Stimulated activated CD8-positive, alpha-beta memory T cell treated with anti-CD3 and anti-CD28 coated beads, Interleukin-12 subunit alpha, Interleukin-12 subunit beta, amount 100 ng/mL, for 1 hour (primary cell): ENCODE measurements at places on chromosomes 1 and 21.

GRCh38 chr1:44650159-44650831 is 24.0 kb downstream of the TMEM53 start:
- DNase-seq: no peak

DNA sequence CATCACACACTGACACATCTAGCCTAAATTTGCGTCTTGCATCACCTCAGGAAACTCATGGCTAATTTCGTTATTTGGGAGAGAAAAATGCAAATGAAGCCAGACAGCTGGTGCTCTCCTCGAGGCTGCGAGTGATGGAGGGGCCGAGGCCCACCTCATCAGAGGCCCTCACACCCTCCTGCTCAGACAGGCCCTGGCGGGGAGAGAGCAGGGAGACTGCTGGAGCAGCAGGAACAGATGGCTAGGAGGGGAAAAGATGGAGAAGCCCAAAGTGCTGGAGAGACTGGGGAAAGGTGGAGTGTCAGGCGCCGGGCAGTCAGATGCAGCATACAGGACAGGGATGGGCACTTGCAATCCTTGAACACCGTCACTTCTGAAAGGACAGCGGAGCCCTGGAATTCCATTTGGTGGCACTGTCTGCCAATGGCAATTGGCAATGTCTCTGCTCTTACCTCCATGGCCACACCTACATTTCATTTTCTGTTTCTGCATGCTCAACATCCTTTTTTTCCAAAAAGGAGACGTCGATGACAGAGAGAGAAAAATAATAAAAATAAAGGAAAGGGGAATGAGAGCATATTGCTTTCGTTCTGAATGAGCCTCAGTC is 286.2 kb downstream of the SPATA17 start:
- DNase-seq: no peak

- no peak for DNase-seq
Observed at GRCh38 chr1:204196068-204196795, at the start of gene KISS1. KISS1 (minus strand) TSS chr1:204196491; CDS start chr1:204192876, 3,615 bp downstream.

DNA sequence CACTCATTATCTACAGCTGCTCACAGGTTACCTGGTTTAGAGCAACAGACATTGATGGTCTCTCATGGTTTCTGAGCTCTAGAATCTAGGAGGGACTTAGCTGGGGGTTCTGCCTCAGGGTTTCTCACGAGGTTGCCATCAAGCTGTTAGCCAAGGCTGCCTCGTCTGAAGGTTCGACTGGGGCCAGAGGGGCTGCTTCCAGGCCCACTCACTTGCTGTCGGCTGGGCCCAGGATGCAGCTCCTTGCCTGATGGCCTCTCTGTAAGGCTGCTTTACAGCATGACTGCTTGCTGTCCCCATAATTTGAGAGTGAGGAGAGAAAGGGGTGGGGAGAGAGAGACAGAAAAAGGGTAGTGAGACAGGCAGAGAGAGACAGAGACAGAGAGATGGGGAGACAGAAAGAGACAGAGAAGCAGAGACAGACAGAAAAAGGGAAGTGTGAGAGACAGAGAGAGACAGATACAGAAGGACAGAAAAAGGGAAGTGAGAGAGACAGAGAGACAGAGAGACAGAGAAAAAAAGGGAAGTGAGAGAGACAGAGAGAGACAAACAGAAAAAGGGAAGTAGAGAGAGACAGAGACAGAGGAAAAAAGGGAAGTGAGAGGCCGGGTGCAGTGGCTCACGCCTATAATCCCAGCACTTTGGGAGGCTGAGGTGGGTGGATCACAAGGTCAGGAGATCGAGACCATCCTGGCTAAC is 106.8 kb upstream of the C1orf174 start:
- no peak for DNase-seq

- DNase-seq: no peak
Observed at GRCh38 chr21:35504277-35504676, 455.2 kb upstream of the RUNX1 start.

DNA sequence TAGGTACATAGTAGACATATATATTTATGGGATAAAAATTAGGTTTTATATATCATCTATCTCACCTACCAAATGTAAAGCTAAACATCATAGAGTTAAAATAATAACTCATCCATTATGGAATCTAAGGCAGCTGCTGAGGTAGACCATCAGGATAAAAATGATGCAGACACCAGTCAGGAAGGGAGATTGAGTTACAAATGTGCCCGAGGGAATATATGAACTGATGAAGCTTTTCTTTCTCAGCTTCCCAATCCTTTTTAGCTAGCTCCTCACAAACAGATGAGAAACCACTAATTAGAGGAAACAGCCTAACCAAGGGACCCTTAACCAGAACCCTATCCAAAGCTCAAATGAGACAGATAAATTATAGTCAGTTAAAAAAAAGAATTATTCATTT is 20.9 kb downstream of the TTLL7 start:
- DNase-seq: no peak

DNA sequence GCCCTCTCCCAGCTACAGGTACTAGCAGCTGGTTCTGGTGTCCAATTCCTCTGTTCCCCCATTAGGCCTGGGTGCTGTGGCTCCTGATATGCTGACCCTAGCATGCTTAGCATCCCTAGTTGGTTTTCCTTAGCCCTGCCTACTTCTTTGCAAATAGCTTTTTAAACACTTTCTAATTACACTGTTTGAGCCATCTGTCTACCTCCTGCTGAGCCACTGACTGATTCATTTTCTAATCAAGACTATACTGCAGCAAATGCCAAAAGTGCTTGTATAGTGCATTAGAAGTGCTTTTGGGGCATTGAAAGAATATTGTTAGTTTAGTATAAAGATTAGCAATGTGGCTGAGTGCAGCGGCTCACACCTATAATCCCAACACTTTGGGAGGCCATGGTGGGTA is 36.3 kb downstream of the ERICH3 start:
- DNase-seq: no peak

- DNase-seq: no peak
Observed at GRCh38 chr1:64472040-64472376, 2.1 kb downstream of the CACHD1 start.

GRCh38 chr1:228371741-228372182 is 34.9 kb downstream of the TRIM11 start:
- DNase-seq: no peak

DNA sequence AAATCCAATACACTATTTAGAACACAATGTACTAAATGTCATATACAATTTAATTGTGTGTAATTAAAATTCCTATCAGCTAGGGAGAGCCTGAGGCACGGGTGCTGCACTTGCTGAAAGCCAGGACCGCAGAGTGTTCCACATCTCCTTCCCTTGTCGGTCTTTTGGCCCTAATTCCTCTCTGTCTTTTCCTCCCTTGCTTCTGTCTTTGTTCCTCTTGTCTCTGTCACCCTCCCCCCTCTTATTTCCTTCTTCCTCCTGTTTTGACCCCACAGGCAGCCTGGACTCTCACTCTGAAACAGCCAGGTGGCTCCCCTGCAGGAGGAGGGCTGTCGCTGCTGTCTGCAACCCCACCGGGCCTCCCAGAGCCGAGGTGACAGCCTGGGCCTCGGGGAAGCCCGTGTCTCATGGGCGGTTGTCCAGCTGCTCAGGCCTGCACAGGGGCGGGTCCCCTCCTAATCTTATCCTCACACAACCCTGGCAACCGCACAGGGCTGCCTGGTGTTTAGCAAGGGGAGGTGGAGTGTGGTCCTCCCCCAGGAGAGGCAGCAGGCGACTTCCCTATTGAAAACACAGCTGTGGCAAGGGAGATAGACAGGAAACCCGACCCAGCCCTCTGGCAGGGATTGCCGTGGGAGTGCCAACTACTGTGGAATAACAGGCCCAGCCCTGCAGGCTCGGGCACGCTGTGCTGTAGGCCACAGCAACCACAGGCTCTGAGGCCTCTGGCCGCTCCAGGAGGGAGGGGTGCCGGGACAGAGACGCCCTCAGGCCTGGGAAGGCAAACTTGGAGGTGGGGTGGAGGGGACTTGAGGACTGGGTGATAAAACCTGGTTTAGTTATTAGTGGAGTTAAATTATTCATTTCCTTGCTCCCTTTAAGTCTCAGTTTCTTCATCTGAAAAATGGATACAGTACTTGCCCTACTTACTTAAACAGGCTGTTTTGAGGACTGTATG is 68.8 kb upstream of the WDR26 start:
- DNase-seq: no peak

DNA sequence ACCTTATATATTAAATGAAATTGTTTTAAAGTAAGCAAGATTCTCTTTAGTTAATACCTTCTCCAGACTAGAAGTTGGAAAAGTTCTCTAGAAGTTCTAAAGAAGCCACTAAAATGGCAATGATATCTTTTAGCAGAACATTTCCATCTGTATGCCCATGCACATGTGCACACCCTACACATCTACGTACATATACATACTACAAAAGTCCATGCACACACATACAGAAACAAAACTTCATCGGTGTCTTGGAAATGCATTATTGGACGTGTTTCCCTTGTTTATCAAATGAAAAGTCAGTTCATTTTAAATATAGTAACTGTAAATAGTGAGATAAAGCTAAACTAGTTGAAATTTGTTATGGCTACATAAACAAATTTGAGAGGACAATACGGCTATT is 114.4 kb downstream of the KCNT2 start:
- no peak for DNase-seq

GRCh38 chr1:114522264-114522575 is 11.2 kb upstream of the TRIM33 start:
- DNase-seq: no peak

GRCh38 chr1:22449636-22450035 is 2.0 kb upstream of the ZBTB40 start:
- no peak for DNase-seq

- no peak for DNase-seq
Observed at GRCh38 chr1:32761936-32762335, 55.2 kb downstream of the YARS1 start.

- DNase-seq: no peak
Observed at GRCh38 chr1:170309389-170310013, 163.7 kb downstream of the NTMT2 start.

DNA sequence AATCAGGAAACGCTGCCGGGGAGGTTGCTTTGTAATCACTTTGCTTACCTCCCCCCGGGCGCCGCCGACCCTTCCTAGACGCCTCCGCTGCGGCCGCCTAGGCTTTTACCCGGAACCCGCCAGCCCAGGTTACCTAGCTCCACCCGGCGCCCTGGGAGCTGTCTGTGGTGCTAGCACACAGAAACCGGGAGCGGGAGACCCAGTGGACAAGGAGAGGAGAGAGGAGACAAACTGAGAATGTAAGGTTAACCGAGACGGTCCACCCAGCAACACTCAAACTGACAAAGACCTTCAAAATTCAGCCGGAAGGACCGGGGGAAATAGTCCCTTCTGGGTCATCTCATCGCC is 9.8 kb downstream of the BARHL2 start:
- DNase-seq: no peak

GRCh38 chr1:237111807-237112206 is 69.8 kb downstream of the RYR2 start:
- DNase-seq: no peak

GRCh38 chr1:110605901-110606656 is at the start of gene KCNA2:
KCNA2 (minus strand) TSS chr1:110606358; CDS start chr1:110604782, 1,576 bp downstream.
- DNase-seq: no peak

DNA sequence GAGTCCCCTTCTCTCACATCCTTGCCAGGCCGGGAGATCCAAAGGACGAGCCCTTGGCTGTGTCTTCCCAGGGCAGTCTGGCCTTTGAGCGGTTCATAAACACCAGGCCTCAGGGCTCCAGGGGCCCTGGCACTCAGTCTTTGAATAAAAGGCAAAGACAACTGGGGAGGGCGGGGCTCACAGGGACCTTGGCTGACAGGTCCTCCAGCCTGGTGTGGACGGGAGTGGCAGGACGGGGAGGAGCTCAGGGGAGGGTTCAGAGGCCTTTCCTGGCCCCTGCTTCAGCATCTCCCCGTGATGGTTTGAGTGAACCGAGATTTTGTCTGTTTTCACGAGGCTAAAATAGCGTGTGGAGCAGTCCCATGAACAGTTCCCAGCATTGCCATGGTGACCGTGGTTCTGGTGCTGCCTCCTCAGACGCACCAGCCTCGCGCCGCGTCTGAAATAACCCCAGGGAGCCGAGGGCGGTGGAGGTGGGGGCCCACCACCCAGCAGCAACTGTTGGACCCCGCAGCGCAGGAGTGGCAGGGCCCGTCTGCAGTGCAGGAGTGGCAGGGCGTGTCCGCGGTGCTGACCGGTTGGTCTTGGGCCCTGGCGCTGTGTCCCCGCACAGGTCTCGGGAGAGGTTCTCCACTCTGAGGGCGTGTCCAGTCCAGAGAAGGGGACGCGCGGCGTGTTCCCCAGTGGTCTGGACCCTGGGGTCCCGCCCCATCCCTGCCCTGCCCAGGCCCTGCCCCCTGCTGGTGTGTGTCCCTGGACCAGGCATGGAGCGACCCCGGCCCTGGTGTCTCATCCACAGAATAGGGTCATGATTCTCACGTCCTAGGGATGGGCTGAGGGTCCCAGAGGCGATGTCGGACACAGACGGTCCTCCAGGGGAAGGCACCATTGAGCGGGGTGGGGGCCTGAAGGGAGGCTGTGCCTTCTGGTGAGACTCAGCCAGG is 7.1 kb upstream of the PRKCZ start:
- no peak for DNase-seq

DNA sequence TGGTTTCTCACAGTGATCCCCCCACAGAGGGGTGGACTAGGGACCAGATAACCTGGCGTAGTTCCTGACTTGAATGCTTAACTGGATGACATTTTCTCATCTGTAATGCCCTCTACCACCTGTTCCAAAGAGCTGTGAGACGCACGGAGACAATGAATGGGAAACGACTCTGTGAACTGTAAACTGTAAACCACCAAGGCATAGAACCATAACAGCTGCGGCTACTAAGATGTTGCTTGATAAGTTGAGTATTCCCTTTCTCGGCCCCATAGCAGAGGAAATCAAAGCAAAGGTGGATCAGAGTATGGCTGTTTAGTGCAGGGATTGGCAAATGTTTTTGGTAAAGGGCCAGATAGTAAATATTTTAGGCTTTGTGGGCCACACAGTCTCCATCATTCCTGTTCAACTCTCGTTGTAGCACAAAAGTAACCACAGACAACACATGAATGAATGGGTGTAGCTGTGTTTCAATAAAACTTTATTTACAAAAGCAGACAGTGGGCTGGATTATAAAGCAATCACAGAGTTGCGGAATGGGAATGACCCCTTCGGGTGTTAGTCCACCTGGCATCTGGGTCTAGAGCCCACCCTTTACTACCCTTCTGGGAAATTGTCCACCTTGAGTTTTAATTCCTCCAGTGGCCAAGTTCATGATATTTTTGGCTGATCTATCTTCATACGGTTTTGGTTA is 315.2 kb downstream of the RPS6KC1 start:
- no peak for DNase-seq

GRCh38 chr21:32240851-32241687 is 37.8 kb downstream of the MIS18A start:
- DNase-seq: no peak

- DNase-seq: no peak
Observed at GRCh38 chr1:209657918-209658317, 5.7 kb upstream of the LAMB3 start.

- no peak for DNase-seq
Observed at GRCh38 chr1:164692420-164692819, 133.4 kb downstream of the PBX1 start.

GRCh38 chr1:30678209-30678608 is 45.2 kb downstream of the MATN1 start:
- no peak for DNase-seq

GRCh38 chr1:91346824-91347223 is 57.8 kb downstream of the HFM1 start:
- no peak for DNase-seq

- no peak for DNase-seq
Observed at GRCh38 chr1:160520582-160520981, 2.5 kb downstream of the SLAMF6 start.

- no peak for DNase-seq
Observed at GRCh38 chr1:51664421-51665240, 47.7 kb downstream of the OSBPL9 start.
